Uterine smooth muscle cell (primary cell): ENCODE measurements at places on chromosomes 7 and 10. TPM values are rescaled to one million over a fixed set of nuclear protein-coding genes. Genes with fewer than 3 reads are reported as not detected.

Gene PRKCQ
- total RNA-seq = 0.12 and 0.22 TPM in 2 replicates

Gene TRIM56
- total RNA-seq = 21.9 and 23.0 TPM in 2 replicates

Gene TMEM196
- total RNA-seq = not detected in 2 replicates

Gene CRYGN
- total RNA-seq = 0.25 TPM in 1 of 2 replicates, not detected in the other

Gene NKX1-2
- total RNA-seq = not detected in 2 replicates
